Cardiac septum (tissue), 1 donor: ENCODE measurements at places on chromosomes 3 and 15.

GRCh38 chr3:158101335-158102241 is 4.6 kb downstream of the SHOX2 start:
- no peak for DNase-seq

GRCh38 chr15:91947683-91948608 is 94.4 kb downstream of the SLCO3A1 start:
- peak; percentile 82 for DNase-seq

DNA sequence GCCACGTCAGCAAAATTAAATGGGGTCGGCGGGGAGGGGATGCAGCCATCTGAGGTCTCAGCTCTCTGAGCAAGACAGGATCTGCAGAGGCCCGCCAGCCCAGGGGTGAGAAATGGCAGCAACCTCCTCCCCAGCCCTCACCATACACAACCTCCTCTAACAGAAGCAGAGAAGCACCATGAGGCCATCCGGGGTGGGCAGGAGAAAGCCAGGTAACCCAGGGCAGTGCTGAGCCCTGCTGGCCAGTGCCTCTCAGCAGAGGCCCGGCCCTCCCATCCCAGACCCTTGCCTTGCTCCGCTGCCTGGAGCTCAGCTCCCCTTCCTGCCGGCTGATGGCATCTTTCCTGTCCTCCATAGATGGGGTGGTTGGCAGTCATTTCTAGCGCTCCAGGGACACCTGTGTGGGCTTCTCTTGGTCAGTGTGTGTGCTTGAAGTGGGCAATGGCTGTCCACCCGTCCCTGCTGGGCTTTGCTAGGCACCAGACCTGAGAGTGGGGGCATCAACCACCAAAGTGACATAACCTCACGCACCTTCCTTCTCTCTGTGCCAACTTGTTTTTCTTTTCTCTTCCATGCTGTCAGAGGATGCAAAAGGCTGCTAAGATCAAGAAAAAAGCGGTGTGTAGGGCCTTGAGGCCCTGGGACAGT is 175.8 kb downstream of the NSMCE3 start:
- no peak for DNase-seq

GRCh38 chr3:172101107-172101506 is 61.7 kb downstream of the FNDC3B start:
- DNase-seq = no peak

DNA sequence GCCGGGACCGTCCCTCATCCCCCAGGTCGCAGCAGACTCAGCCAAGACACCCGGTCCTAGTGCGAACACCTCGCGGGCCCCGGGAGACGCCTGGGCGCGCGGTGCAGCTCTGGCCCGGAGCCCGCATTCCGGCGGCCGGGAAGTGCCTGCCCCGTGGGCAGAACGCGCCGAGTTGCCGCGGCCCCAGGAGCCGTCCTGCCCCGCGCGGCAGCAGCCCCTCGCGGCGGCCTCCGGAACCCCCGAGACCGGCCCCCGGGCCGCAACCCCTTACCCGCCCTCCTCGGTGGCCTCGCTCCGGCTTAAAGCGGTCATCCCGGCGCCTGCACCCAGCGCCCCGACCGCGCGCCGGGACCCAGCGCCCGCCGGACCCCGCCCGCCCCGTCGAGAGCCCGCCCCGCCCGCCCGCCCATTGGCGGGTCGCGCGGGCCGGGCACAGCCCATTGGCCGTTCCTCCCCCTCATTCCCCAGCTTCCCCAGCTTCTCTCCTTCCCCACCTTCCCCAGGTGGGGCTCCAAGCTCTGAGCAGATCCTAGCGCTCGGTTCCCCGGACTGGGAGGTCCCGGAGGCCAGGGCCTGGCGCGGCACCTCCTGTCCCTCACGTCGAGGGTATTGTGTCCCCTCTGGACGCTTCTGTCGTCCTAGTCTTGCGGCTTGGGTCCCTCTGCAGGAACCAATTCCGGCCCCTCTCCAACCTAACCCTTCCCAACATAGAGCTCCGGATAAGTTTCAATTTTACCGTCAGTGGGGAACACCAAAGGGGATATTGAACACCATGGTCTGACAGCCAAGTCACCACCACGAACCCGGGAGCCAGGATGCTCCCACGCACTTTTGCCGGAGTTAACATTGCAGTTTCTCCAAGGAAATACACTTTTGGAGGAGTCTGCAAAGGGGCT is at the start of gene GRAMD2A:
Gene GRAMD2A (minus strand): TSS at position 328 of the 896 bp plus-strand sequence.
- DNase-seq = no peak

- no peak for DNase-seq
Observed at GRCh38 chr3:72811571-72811970, 36.7 kb downstream of the SHQ1 start.

- no peak for DNase-seq
Observed at GRCh38 chr15:97156739-97157265, 803.7 kb upstream of the ARRDC4 start.

DNA sequence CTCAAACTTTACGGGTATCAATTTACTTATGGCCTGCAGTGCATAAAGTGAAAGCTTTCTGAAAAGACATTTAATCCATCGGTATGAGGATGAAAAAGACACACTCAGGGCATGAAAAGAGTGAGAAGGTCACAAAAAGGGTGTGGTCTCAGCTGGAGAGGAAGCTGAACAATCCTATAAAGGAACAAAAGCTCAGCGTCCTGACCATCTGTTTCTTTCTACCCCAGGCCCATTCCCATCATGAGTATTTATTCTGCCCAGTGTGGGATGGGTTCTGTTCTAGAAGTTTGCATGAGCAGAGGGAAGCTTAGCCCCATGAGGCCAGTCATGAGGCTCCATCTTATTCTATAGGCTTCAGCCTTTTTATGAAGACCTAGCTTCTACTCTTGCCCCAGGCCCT is 144.6 kb downstream of the LPP start:
- no peak for DNase-seq

DNA sequence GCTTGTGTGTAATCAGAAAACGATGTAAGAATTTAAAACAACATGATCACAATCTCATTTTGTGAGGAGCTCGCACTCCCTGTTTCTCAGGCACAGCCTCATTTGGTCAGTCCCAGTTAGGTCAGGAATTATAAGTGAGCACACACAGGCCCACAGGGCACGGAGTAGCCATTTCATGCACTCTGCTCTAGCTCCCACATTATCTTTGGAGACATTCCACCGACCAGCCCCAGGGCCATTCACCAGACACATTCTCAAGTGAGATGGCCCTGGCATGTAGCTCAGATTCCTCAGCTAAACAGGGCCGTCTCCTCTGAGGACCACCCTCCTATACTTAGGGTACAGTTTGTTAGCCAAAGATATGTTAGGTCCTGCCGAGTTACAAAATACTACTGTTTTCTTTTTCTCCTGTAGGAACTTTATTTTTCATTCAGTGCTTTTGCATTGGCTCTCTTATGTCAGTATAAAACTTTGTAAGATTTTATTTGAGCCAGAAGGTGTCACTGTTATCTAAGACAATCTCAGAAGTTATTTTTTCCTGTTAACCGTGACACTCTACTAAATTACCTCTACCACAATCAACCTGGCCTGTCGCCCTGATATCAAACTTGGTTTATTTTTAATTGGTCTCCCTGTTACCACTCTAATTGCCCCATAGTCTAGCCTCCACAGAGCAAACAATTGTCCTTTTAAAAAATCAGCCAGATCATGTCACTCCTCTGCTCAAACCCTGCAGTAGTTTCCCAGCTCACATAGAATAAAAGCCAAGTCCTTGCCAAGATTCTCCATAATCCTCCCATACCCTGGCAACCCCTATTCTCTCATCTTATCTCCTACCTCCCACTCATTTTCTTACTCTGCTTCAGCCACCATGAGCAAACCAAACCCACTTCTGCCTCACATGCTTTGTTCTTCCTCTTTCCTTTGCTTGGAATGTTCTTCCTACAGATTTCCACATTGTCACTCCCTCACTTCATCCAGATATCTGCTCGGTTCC is 105.7 kb downstream of the PPP2R3A start:
- no peak for DNase-seq

DNA sequence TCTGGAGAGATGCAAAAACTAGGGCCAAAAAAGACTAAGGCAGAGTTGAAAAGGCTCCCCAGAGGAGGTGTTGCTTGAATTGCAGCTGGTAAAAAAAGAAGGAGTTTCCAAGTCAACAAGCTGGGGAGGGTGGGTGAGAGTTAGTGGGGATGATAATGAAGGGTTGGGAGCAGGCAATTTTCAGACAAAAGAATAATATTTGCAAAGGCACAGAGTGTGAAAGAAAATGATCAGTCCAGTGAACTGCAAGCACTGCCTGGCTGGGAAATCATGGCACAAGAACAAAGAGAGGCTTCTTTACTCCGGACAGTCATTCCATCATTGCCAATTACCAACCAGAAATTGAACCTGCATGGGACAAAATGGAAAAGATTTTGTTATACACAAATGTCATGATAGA is 42.2 kb downstream of the C3orf85 start:
- DNase-seq = no peak

DNA sequence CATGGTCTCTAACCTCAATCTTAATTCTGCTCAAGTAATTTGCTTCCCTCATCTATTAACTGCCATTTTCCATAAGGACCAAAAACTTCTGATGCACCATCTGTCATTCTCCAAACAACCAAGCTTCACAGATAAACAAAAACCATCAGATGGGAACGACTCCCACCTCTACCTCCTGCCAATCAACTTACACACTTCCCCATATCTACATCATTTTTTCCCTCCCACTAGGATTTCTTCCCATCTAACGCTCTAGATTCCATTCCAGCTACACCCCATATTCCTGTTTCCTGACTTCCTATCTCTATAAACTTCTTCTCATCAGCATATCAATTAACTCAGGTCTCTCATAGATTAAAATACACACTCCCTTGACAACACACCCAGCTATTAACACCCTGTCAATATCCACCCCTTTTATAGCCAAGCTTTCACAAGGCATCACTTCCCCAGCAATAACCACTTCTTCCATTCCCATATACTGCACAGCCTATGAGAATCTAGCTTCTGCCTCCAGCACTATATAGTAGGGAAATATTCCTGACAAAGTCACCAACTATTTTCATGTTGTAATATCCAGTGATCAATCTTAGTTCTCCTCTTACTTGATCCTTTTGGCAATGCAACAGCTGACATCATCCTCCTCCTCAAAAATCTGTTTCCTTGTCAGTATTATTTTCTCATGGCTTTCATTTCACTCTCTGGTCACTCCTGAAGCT is 39.2 kb downstream of the SNX4 start:
- no peak for DNase-seq

DNA sequence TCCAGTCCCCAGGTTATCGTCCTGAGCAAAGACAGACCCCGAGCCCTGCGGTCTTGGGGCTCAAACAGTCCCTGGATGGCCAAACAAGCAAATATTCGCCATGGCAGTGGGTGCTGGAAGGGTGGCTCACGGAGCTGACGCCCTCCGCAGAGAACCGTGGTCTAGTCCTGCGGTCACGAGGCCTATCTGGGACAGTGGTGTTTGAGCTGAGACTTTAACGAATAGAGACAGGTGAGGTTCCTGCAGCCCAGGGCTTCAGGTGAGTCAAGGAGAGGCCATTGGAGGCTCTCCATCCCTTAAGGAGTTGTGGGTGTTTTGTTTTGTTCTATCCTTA is 399 bp upstream of the SUCLG2 start:
- DNase-seq = no peak

- DNase-seq = no peak
Observed at GRCh38 chr15:25597571-25597970, 158.7 kb upstream of the UBE3A start.

- no peak for DNase-seq
Observed at GRCh38 chr3:40465456-40465855, 8.3 kb downstream of the RPL14 start.

- DNase-seq = no peak
Observed at GRCh38 chr3:79027593-79027992, 740.2 kb downstream of the ROBO1 start.

GRCh38 chr15:63992300-63992699 is 54.0 kb downstream of the DAPK2 start:
- DNase-seq = no peak

- DNase-seq = no peak
Observed at GRCh38 chr3:129228891-129229585, 20.4 kb upstream of the COPG1 start.

DNA sequence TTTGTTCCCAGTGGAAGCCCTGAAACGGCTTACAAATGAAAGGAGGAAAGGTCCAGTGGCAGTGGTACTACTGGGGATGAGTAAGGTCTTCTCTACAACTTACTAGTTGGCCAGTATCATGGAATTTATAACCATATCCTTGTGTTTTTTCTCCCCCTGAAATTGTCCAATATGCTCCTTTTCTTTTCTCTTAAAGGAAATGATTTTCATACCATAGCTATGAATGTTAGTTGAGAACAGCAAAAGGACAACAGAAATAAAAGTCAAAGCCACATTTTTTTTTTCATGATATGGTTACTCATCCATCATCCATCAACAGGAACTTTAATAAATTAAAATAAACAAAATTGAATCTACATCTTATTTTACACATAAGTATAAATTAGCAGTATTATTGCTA is 450.4 kb downstream of the MFSD1 start:
- no peak for DNase-seq

DNA sequence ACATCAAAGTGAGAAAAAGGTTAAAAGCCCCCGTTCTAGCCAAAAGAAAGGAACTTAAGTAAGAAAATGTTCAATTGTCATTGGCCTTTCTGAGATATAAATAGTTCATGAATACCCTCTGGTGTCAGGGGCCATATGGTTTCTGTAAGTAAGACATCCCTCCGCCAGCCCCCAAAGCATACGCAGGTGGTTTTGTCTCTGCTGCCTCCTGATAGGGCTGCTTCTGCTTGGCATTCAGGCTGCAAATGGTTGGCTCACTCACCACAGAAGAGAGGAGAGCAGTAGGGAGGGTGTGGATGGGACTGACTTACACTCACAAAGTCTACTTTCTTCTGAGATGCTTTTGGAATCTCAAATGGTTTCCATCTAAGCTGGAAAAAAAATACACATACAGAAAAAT is 29.8 kb downstream of the HGD start:
- no peak for DNase-seq

- no peak for DNase-seq
Observed at GRCh38 chr3:109188741-109189140, 52.2 kb downstream of the C3orf85 start.

- DNase-seq = no peak
Observed at GRCh38 chr3:147403511-147403910, 2.8 kb downstream of the ZIC4 start.

DNA sequence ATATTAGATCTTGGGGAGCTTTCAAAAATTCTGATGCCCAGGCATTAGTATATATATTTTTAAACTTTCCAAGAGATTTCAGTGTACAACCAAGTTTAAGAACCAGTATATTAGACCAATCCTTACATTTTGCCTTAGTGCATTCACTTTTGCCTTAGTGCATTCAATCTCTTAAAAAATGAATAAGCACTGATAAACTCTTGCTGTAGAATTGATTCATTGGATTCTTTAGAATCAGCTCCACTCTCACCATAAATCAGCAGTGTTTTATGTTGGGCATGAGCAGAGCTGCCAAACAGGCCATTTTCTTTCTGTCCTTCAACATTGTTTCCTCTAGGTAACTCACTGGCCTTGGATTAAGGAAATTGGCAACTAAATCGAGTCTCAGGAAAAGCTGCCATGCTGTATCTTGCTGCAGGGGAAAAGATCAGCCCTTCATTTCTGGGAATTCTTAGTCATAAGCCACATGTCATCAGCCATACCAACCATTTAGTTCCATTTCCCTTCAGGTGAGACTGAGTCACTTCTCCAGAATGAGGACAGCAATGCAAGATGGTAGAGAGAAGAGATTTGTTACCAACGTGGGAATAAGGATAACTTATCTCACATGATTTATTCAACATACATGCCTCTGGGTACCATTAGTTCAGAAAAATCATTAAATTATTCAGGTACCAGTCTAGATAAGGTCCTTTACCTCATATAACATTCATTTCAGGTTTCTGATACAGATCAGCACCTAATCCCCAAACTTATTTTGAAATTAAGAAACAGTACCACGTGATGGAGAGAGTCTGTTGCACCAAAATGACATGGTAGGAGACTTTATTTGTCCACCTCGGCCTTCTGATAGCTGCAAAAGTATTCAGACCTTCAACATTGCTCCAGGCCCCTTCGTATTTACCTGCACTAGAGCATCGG is 192.5 kb downstream of the P3H2 start:
- DNase-seq = no peak
